GM12891 (cell line): ENCODE measurements at places on chromosomes 7 and 10.

DNA sequence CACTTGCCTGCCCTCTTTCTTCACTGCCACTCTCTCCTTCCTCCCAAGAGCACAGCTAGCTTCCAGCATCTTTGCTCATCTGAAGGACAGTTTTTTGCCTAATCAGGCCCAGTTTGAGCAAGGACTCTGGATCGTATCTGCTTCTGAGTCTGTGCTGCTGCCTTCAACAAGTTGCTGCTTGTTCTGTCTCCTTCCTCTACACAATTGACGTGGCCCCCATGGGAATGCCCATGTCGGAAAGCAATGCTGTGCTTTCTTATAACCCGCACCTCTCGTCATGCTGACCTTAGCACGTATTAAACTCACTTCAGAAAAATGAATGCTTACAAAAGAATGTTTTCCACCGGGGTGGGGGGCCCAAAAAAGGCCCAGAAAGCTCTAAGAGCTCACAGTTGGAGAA lies 324.7 kb upstream of the C7orf33 start:
- no peak for DNase-seq

- no peak for DNase-seq
These were observed 50.5 kb upstream of the FOXK1 start for GRCh38 chr7:4631380-4632179.

DNA sequence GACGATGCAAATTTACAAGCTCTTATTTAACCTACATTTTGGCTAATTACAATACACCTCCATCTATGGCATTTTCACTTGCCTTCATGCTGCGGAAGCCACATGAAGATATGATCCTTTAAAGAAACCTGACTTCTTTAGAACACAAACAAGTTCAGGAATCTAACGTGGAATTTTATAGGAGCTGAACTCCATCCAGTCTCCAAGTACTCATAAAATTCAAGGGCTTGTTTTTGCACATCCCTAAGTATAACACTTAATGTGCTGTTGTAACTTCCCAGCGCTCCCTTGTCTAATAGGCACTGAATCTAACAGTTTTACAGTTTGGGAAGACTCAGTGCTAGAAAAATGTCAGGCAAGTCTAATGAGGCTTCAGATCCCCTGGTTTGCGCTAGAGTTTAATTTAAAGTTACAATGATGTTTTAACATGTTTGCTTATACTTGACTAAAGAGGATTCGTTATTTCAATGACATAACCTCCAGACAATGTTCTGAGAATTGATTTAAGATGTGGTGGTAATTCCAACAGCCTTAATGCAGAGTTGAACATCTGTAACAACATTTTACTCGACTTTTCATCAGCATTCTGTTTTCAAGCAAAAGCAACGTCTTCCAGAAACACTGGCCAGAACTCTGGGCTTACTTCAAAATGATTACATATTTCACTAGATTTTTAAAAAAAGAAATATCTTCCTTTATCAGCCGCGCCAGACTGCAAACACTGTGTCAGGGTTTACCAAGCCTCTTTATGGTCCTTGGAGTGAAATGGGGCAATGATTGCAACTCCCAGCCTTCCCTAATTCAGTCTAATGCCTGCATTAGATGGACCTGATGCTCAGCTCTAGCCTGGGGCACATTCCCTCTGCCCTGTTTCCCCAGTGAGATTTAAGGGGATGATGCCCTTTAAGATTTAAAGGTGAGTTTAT lies 664.3 kb downstream of the KCNMA1 start:
- no peak for DNase-seq

DNA sequence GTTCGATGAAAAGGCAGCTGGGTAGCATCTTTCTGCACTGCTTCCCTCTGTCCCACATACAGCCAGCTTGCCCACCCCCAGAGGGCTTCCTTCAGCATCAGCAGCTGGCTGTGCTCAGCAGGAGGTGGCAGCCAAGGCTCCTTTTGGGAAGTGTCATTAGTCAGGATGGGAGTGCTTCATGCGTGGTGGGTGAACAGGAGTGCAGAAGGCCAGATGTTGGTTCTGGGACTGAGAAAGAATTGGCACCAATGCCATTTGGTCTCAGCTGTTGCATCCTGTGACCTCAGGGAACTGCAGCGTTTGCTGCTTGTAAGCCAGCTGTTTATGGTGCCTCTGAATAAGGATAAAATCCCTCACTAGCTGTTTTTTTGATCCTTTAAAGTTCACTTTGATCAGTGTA lies 131.1 kb upstream of the SORCS3 start:
- DNase-seq: no peak

DNA sequence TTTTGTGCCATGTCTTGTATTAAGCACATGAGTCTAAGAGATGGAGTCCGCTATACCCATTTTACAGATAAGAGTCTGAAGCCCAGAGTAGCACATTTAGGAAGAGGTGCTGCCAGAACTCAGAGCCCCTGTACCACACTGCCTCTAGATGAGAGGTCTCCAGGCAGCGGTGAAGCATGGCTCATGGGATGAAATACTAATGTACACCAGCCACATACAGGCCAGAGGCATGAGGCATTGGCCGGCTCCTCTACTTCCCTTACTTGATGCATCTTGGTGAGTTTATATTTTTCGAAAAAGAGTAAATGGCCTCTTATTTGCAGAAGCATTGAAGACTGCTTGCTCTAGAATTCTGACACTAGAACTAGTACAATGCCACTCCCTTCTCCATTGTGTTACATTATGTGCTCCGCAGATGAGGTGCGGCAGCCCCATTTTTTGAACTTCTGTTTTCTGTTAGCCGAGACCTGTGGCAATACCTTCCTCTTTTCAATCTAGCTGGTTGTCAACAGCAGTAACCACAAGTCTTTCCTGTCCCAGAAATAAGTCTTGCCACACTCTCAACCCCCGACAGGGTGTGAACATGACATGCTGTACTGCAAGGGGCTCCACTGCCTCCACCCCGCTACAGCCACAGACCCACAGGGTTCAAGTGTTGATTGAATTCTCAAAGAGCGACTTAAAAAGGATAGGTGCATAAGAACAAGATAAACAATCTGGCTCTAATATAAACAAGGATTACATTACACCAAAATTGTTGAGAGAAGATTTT lies 145.3 kb downstream of the CELF2 start:
- DNase-seq: peak; percentile 55

DNA sequence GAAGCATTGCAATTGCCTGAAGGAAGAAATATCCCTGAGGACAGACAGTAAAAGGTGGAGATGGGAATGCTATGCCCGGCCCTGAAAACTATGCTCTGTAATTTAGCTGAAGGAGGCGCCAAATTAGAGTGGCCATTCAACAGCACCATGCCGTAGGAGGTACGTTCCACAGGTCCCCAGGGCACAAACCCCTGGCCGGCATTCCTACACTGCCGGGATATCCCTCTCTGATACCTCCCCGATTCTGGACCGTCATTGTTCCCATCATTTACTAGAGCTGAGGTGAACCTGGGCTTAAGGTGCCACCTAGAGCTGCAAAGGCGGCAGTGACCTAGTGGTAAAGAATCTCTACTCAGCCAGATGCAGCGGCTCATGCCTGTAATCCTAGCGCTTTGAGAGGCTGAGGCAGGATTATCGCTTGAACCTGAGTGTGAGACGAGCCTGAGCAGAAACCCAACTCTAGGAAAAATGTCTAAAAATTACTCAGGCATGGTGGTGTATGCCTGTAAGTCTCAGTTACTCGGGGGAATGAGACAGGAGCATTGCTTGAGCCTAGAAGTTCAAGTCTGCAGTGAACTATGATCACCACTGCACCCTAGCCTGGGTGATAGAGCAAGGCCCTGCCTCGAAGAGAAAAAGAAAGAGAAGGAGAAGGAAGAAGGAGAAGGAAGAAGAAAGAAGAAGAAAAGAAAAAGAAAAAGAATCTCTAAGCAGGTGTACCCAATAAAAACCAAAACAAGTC lies 53.0 kb upstream of the TNKS2 start:
- no peak for DNase-seq

DNA sequence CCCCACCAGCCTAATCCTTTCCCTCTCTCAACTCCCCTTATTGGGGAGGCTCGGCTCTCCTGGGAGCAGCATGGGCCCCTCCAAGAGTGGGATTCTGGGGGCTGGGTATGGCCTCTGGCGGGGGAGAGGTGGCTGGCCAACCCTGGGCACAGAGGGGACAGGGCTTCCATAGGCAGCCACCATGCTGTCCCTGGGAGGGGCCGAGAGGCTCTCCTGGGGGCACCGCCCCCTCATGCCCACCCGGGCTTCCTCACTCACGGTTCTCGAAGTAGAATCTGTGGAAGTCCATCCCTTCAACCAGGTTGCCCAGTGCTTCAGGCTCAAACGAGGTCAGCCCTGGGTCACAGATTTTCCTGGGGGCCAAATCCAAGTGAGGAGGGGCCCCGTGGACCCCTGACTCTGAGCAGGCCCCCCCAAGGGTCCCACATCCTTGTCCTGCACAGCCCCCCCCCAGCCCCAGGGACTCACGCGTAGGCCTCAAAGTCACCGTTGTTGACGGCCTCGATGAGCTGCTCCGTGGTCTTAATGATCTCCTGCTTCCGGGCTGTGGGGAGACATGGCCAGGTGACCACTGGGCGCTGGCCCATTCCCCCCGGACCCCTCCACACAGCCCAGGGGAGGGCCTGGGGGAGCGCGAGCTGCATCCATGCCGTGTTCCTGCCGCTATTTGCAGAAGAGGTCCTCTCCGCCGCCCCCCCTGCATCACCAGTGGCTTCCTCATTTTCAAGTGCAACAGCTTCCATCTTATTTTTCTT lies 19.8 kb downstream of the YKT6 start:
- no peak for DNase-seq

- no peak for DNase-seq
These were observed 51.5 kb downstream of the RSU1 start for GRCh38 chr10:16765509-16766375.

- no peak for DNase-seq
These were observed 33.0 kb downstream of the RALA start for GRCh38 chr7:39656415-39656814.

DNA sequence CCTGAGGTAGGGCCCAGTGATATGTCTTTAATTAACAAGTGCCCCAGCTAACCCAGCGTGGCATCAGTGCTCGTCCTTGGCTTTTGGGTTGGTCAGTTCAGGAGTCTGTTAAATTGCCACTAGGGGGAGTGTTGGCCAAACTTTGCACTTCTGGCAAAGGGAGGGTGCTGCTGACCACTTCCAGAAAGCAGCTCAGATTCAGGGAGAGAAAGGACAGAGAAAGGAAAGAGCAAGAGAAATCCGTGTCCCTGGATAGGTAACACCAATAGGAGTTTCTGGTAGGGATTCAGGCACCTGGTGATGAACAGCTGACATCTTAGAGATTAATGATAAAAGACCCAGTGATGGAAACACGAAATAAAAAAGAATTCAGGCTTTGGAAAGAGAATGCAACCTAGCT lies 243.1 kb upstream of the AOAH start:
- DNase-seq: no peak

- DNase-seq: no peak
These were observed 46.8 kb downstream of the GNAI1 start for GRCh38 chr7:80181411-80181810.

GRCh38 chr7:148746135-148746534 lies 47.4 kb downstream of the CUL1 start:
- DNase-seq: no peak

GRCh38 chr10:108653531-108653930 lies 1269.8 kb downstream of the XPNPEP1 start:
- no peak for DNase-seq

GRCh38 chr7:150363370-150363769 lies 5.3 kb upstream of the REPIN1 start:
- no peak for DNase-seq
